ENCODE measurements at places on chromosomes 5 and 9.

GRCh38 chr5:72076621-72077300 is 30.5 kb upstream of the MAP1B start:
- no peak for DNase-seq

DNA sequence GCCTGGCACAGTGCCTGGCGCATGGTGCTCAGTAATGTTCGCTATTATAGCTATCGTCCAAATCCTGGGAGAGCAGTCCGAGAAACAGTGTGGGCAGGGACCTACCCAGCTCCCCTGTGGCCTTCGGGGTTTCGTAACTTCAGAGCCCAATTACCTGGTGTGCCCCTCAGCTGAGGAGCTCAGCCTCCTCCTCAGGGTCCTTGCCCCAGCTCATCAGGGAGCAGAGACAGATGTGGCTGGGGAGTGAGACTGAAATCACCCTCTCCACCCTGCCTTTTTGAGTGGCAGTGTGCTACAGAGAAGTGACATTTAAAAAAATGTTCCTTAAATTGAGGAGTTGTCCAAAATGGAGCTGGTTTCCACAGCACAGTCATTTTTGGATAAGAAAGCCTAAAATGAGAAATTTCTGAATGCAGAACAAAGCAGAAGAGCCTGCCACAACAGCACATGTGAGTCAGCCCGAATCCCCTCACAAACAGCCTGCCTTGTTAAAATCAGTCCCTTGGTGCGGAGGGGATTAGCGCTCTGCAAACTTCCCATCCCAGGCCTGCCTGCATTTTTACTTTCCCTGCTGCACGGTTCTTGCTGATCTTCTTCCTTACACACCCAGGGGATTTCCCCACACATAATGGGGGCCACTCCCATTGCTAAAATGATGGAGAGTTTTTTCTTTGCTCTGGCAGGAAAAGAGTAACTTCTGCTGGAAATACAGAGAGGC is 78.1 kb upstream of the PITX1 start:
- no peak for DNase-seq

DNA sequence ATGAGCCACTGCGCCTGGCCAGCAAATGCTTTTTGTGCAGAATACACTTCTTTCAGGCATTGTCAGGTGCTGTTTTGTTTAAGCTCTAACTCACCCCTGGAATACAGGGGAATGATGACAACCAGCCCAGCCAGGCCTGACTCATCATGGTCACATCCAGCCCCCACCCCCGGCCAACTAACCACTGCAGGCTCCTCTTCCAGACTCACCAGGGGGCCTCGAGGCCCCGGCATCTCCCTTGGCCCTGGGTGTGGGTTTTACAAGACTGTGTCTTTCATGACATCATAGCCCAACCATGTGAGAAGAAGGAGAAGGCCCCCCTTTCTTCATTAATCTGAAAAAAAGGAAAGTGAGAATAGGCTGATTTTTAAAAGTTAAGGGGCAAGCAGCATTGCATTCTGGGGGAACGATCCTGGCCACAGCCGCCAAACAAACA is 35.5 kb downstream of the OLFML2A start:
- DNase-seq, result no peak

- DNase-seq, result no peak
Observed at GRCh38 chr5:139954462-139954861, 88.6 kb downstream of the NRG2 start.

DNA sequence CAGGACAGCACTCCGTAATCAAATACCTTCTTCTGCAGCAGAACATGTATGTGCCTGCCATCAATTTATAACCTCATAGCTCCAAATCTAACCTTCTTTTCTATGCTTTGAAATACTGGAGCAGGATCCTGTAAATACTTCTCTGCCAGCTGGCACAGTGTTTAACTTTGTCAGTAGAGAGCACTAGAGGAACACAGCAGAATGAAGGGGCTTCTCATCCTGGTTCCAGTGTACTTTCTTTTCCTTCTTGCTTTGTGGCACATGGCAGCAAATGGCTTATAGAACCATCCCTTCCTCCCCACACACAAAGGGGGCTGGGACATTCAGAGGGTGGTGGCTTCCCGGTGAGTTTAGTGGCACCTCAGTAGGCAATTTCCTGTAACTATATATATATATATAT is 3.8 kb upstream of the FBXW11 start:
- DNase-seq, result no peak

DNA sequence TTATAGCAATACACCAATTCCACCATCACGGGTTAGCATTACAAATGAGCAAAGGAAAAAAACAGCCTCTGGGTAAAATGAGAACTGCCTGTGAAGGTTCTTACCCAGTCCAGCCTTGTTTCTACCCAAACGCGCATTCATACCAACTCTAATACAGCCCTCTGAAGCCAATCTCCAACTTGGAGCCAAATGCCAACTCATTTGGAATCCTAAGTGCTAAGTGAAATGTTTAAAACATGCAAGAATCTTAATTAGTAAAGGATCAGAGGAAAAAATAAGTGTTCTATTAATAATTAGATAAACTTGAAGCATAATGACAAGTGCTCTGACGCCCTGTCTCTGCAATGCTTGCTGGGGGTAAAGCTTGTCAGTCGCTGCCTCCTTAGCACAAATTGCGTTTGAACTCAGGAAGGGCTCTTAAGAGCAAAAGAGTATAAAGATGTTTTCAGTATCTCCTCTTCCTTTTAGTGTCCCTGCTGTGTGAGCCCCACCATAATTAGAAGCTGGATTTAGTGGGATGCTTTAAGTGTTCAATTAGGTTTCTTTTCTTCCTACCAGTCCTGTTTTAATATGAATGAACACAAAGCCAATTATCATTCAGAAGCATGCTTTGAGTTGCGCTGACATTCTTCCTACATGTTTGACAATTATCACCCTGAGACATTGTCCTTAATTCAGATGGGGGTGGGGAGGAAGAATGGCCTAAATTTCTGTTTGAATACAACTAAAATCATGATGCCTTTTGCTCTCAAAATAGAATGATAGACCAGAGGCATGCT is 537.6 kb downstream of the DTWD2 start:
- DNase-seq, result no peak

GRCh38 chr9:128685636-128686489 is 3.2 kb upstream of the SET start:
- DNase-seq, result peak; percentile 55

- DNase-seq, result no peak
Observed at GRCh38 chr5:123755653-123756317, 243.8 kb downstream of the CSNK1G3 start.

DNA sequence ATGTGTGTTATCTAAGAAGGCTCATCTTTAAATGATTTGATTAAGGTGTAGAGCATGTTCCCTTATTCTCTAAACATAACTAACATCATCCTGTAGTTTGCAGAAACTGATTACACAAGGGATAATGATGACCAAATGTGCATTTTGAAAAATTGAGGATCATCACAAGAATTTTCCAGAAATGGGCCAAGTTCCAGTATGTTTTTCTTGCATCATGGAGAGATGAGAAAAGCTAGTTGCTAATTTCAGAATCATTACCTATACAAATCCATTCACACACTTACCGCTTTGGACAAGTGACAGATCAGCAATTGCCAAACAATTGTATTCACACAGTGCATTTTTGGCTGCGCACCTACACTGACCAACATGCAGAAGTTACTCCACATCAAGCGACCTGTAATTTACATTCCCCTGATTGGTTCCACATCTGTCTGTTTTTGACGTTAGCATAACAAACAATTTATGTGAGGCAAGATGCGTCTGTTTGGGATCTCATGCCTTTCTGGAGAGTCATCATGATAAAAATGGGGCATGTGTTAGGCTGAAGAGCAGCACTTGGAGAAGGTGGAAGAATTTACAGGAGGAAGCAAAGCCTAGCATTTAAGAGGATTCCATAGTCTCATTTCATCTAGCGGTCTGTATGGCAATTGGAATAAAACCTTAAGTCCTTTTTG is 2.8 kb upstream of the BNC2 start:
- DNase-seq, result no peak

DNA sequence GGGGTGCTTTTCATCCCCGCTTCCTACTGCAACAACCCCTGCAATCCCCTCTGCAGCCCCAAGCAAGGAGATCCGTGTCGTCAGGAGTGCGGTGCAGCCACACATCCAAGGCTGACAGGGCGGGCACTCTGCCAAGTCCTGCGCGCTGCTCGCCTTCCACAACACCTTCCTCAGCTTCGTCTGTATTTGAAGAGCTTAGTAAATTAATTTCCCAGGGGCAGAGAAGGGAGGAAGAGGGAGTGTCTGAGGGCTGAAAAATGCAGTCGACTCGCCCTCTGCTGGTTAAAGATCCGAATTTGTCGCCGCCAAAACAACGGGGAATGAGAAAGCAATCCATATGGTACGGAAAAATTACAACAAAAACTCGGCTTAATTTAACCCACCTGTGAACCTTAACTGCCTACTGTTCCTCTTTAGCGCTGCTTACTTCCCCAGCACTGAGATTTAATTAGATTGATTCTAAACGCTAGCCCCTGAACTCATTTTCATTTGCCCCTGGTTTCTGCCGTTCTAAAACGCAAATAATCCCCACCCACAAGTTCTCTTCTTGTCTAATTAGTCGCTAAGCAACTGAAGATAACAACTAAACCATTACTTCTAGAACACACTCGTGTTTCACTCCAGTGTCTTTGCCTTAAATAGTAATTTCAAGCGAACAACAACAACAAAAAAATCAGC is 10.9 kb upstream of the PCDHB1 start:
- no peak for DNase-seq

GRCh38 chr5:14706615-14707021 is 42.1 kb downstream of the OTULIN start:
- DNase-seq, result peak; percentile 47

DNA sequence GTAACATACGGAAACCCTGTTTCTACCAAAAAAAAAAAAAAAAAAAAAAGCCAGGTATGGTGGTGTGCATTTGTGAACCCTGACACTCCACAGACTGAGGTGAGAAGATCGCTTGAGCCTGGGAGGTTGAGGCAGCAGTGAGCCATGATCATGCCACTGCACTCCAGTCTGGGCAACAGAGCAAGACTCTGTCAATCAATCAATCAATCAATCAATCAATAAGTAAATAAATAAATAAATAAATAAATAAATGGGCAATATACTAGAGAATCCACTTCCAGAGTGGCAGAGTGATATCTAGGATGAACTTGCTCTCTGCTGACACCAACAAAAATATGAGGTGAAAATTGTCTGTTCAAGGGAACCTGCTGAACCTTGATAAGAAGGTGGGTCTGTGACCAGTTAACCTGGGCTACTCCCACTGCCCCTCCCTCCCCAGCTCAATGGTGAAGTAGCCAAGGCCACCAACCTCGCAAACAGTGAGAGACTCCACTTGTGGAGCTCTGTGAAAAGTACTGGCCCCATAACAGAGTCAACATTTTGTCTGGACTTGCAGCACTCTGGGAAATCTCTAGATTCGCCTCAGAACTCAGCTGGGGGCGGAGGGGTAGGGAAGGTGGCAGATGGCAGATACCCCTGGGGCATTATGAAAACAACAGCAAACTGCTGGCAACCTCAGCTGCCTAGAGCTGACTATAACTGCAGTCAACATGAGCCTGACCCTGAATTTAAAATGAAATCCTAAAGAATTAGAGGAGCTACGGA is 163.7 kb downstream of the ROR2 start:
- no peak for DNase-seq

GRCh38 chr5:55371145-55371544 is 63.4 kb downstream of the MTREX start:
- DNase-seq, result no peak

GRCh38 chr5:180049185-180049548 is 22.4 kb downstream of the RNF130 start:
- no peak for DNase-seq

GRCh38 chr9:87502391-87503221 is 4.9 kb downstream of the DAPK1 start:
- DNase-seq, result no peak

- no peak for DNase-seq
Observed at GRCh38 chr5:592158-592557, 20.0 kb upstream of the CEP72 start.

- peak; percentile 11 for DNase-seq
Observed at GRCh38 chr9:92647671-92648473, 22.1 kb downstream of the IPPK start.

DNA sequence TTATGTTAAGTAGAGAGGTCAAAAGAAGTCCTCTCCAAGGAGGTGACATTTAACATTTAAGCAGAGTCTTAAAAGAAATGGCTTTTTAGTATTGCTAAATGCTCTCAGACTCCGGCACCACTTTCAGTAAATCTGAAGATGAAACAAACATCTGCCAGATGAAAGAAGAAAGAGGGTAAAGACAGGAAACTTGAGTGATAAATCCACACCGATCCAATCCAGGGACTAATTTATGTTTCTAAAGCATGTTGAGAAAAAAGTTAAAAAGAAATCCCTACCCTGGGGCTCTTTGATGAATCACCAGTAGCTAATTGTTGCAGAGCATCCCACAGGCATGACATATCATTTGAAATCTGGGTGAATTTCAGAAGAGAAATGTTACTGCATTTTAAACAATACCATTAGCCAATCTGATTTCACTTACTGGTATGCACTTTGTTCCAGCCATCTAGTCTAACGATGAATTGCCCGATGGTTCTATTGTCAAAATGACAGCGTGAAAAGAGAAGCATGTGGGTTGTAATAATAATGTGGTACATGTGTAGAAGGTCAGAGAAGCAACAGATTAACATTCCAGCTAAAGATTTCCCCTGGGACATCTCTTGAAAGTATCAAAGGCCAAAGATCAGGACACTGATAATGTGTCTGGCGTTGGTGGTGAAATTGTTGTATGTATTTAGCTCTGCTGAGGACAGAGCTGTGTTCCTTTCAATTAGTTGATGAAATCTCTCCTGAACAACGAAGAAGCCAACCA is 485.7 kb downstream of the CSNK1G3 start:
- no peak for DNase-seq

- no peak for DNase-seq
Observed at GRCh38 chr5:73301208-73301901, 128.4 kb downstream of the TMEM174 start.

- DNase-seq, result no peak
Observed at GRCh38 chr5:147348046-147348445, 113.2 kb downstream of the STK32A start.

DNA sequence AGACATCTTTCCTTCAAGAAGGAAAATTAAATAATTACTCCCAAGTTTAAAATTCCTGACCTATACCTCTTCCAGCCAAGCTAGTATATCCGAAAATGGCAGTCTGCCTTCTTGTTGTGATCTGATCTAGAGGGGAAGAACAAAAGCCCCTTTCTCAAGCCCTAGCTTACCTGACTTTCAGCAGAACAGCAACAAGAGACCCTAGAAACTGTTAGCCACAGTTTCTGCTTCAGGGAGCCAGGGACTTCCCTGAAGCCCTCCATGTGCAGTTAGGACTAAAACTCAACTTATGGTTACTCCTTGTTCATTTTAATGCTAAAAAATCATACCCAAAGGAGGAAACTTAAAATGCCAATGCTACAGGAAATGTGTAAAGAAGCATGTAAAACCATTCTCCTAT is 366.7 kb upstream of the CTNND2 start:
- no peak for DNase-seq

DNA sequence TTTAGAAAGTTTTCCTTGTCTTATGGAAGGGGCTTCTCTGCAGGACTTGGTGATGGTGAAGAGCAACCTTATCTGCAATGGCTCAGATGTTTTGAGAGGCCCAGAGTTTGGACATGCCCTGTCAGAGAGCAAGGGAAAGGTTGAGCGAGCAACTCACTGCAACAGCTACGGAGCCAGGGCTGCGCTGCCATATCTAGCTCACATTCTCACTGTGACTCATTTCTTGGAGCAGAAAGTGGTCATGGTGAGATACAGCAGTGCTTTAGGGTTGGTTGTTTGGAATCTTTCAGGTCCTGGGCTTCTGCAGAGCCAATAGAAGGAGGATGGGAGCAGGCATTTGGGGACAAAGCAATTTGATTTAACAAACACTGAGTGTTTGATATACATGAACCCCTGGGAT is 12.3 kb downstream of the GLRA1 start:
- DNase-seq, result no peak

All from stimulated activated CD8-positive, alpha-beta memory T cell treated with anti-CD3 and anti-CD28 coated beads, Interleukin-4, amount 100 ng/mL, for 48 hours (primary cell).